ENCODE measurements at places on chromosomes 12 and 14. TPM values are rescaled to one million over a fixed set of nuclear protein-coding genes. Genes with fewer than 3 reads are reported as not detected.

CCDC60 gene
- 1.3 TPM for total RNA-seq

CARMIL3 gene
- total RNA-seq, result 0.16 TPM

PLEKHD1 gene
- 0.16 TPM for total RNA-seq

LRFN5 gene
- total RNA-seq, result 4.8 TPM

EIF2B2 gene
- total RNA-seq, result 35.3 TPM

CRIP2 gene
- total RNA-seq, result 64.2 TPM

KRT3 gene
- total RNA-seq, result not detected
